ENCODE measurements at places on chromosomes 6 and 20. TPM values are rescaled to one million over a fixed set of nuclear protein-coding genes. Genes with fewer than 3 reads are reported as not detected.

- no peak overlapping the region for H3K27ac ChIP-seq
- no peak for DNase-seq
- no peaks in the 10 kb centered on the region for H3K36me3 ChIP-seq
- no peaks in the 10 kb centered on the region for H3K27me3 ChIP-seq
Measured at GRCh38 chr6:139703780-139704179, 329.3 kb upstream of the CITED2 start.

The DEFB113 gene
- not detected for total RNA-seq

DNA sequence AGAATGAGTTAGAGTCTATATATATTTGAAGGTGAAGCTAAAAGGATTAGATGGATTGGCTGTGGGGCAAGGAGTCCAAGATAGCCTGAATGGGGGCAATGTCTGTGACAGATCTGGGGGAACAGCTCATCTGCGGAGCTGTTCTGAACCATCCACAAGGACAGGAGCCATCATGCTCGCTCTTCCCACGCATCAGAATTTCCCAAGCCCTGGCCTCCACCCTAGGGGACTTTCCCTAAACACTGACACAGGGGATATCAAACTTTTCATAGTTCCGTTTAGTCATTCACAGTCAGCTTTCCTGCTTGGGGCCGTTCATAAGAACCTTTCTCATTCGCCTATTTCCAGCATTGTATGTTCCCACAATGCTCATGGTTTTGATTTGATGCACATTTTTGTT lies 37.6 kb upstream of the CCN6 start:
- DNase-seq, result no peak
- no peaks in the 10 kb centered on the region for H3K36me3 ChIP-seq
- H3K4me3 ChIP-seq, result no peak overlapping the region
- H3K4me1 ChIP-seq, result peaks cover 9% of the 10 kb centered on the region
- H3K27ac ChIP-seq, result peak overlapping the region; percentile 45
- H3K27me3 ChIP-seq, result no peaks in the 10 kb centered on the region

- H3K27me3 ChIP-seq, result no peaks in the 10 kb centered on the region
- DNase-seq, result peak; percentile 49
- H3K4me1 ChIP-seq, result no peaks in the 10 kb centered on the region
- peak overlapping the region; percentile 6 for H3K4me3 ChIP-seq
- H3K36me3 ChIP-seq, result no peaks in the 10 kb centered on the region
Measured at GRCh38 chr6:167116109-167116837, 6.6 kb upstream of the CCR6 start.

DNA sequence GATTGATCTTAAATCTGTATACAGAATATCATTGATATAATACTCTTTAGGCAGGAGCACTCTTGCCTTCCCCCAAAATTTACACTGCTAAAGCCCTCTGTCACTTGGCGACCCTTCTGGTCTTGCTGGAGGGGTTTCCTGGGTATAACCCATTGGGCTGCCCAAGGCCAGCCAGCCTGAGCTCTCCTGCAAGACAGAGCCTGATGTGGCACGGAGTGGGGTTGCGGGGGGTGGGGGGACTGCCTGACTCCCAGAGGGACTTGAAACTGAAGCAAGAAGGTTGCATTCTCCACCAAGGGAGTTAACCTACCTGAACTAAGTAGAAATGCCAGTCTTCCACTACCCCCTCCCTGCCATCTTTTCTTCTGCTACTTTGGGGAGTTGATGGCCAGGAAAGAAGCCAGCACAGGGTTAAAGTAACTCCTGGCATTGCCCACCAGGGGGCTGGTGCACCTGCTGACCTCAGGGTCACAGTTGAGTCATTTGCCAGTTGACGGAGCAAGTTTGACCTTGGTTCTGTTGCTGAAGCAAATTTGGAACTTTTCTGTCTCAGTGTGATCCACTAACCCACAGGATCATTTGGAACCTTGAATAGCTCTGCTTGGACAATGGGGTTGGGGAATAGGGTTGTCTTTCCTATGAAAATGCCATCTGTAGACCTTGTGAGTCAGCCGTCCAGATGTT lies 79.4 kb downstream of the ASXL1 start:
- no peaks in the 10 kb centered on the region for H3K4me1 ChIP-seq
- DNase-seq, result no peak
- H3K27me3 ChIP-seq, result no peaks in the 10 kb centered on the region

The MOCS1 gene
- 10.2 TPM for total RNA-seq

GRCh38 chr6:7541175-7542064 lies at the start of gene DSP:
Gene DSP (plus strand): TSS chr6:7541671. CDS start chr6:7541916, 245 bp downstream.
- H3K27me3 ChIP-seq, result peaks cover 18% of the 10 kb centered on the region
- no peak for DNase-seq
- no peaks in the 10 kb centered on the region for H3K36me3 ChIP-seq
- H3K27ac ChIP-seq, result peak within 1 kb of the TSS; percentile 18

DNA sequence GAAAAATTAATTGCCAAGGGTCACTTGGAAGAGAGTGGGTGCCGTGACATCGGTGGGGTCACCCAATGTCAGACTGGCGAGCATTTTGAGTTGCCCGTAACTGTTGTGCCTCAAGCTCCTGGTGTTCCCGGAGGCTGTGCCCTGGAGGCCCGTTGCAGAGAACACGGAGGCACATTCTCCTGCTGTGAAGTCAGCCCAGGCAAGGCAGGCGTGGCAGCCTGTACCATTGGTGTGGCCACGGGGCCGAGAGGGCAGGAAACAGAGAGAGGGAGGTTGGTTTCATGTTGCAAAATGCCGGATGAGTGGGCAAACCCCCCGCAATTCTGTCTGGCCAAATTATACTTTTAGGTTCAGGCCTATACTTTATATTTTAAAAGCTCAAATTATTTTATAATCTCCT lies 81.2 kb downstream of the THBS2 start:
- H3K4me1 ChIP-seq, result no peaks in the 10 kb centered on the region
- H3K27me3 ChIP-seq, result no peaks in the 10 kb centered on the region
- peak overlapping the region; percentile 63 for H3K27ac ChIP-seq
- DNase-seq, result peak; percentile 55
- no peak overlapping the region for H3K4me3 ChIP-seq

DNA sequence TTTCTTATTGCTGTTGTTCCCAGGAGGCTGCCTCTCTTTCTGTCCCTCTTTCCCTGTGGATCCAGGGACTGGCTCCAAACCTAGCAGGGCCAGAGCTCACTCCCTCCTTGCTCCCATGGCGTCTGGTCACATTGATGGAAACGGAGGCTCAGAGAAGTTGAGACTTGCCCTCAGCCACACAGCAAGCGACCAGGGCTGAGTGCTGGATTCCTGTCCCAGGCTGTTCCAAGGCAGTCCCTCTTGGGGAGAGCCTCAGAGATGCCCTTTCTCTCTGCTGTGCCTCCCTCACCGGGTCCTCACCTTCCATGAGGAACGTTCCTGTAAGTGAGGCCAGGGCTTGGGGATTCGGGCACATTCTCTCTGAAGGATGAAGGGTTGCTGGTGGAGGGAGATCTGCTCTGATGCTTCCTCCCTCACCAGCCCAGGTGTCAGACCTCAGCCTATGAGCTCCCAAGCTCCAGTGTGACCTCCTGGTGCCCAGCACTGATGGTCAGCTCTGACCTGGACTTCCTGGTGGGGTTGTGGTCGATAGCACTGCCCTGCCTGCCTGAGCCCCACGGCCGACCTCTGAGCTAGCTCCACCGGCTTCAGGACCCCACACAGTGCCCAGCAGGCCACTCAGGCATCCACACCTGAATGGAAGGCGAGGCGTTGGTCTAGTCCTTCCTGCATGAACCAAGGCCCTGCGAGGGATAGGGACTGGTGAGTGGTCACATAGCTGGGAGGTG lies 26.8 kb downstream of the SUN5 start:
- H3K4me3 ChIP-seq, result no peak overlapping the region
- H3K27me3 ChIP-seq, result no peaks in the 10 kb centered on the region
- H3K36me3 ChIP-seq, result no peaks in the 10 kb centered on the region

GRCh38 chr6:123716506-123716905 lies 79.8 kb upstream of the TRDN start:
- H3K36me3 ChIP-seq, result no peaks in the 10 kb centered on the region
- no peaks in the 10 kb centered on the region for H3K27me3 ChIP-seq
- H3K4me1 ChIP-seq, result no peaks in the 10 kb centered on the region
- no peak for DNase-seq

DNA sequence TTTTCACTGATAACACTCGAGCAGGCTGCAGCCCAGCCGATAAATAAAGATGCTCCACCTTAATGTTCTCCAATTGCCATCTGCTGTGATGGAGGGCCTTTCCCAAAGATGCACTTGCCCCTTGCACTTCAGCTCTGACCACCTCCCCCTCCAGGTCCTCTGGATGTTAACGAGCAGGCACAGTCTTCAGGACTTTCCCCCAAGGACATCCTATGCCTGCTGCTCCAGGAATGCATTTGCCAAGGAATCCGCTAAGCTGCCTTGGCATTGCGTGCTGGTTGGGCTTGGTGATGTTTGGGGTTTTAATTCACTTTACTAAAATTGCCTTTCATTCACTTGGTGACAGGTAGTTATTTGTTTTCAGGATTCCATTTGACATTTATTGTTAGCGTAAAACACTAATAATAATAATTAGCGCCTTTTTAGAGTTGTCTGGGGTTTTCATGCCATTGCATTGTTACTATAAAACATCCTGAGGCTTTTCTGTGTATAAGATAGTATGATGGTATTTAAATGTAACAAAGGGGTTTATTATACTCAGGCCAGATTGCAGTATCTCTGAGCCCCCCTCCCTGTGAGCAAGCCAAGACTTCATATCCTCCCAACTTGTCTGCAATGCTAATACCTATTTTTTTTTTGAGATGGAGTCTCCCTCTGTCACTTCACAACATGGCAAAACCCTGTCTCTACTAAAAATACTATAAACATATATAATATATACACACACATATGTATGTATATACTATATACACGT lies 66.7 kb upstream of the TSHZ2 start:
- no peak for DNase-seq
- H3K27ac ChIP-seq, result no peak overlapping the region
- no peaks in the 10 kb centered on the region for H3K36me3 ChIP-seq
- H3K4me1 ChIP-seq, result no peaks in the 10 kb centered on the region
- H3K27me3 ChIP-seq, result no peaks in the 10 kb centered on the region
- H3K4me3 ChIP-seq, result no peak overlapping the region

DNA sequence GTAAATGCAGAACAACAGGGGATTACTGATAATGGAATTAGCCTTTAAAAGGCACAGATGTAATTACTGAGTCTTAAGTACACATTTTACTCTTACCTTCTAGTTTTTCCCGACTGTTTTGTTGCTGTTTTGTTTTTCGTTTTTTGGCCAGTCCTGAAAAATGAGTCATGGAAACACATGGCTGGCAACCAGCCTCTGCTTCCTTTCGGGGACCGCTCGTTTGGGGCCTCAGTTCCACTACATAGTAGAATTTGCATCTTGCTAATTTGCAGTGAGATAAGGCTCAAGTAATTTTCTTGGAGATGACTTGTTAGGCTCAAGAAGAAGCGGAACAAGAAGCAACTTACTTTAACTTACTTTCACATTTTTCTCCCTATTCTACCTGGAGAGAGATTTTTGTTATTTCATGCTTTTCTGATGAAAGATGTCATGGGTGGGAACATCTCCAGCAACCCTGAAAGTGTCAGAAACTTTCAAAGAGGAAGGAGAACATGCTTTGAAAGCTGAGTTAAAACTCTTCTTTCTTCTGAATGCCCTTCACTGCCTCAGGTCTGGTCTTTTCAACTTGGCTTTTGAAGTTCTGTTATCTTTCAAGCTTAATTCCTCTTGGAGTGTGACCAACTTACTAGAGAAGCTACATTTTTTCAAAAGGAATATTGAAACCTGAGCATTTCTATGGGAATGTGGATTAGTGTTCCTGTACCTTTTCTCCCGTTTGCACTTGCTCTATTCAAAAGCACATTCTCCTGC lies 71.5 kb upstream of the HDAC2 start:
- H3K27ac ChIP-seq, result no peak overlapping the region
- no peaks in the 10 kb centered on the region for H3K36me3 ChIP-seq
- DNase-seq, result no peak
- no peaks in the 10 kb centered on the region for H3K27me3 ChIP-seq

The HCK gene
- 4.4 TPM for total RNA-seq

GRCh38 chr6:43803783-43804549 lies 34.0 kb downstream of the VEGFA start:
- H3K4me1 ChIP-seq, result no peaks in the 10 kb centered on the region
- no peak overlapping the region for H3K4me3 ChIP-seq
- H3K27me3 ChIP-seq, result no peaks in the 10 kb centered on the region

The BPIFB2 gene
- not detected for total RNA-seq

GRCh38 chr6:25303254-25303653 lies 24.1 kb downstream of the CARMIL1 start:
- no peak overlapping the region for H3K4me3 ChIP-seq
- DNase-seq, result no peak
- no peak overlapping the region for H3K27ac ChIP-seq
- no peaks in the 10 kb centered on the region for H3K27me3 ChIP-seq

GRCh38 chr6:68087399-68088133 lies 547.5 kb upstream of the ADGRB3 start:
- no peaks in the 10 kb centered on the region for H3K36me3 ChIP-seq
- H3K27me3 ChIP-seq, result no peaks in the 10 kb centered on the region
- no peak overlapping the region for H3K27ac ChIP-seq
- H3K4me3 ChIP-seq, result no peak overlapping the region
- no peak for DNase-seq

- no peak overlapping the region for H3K4me3 ChIP-seq
- no peaks in the 10 kb centered on the region for H3K27me3 ChIP-seq
- no peak overlapping the region for H3K27ac ChIP-seq
Measured at GRCh38 chr20:48552550-48552949, 275.2 kb downstream of the PREX1 start.

The BANF2 gene
- total RNA-seq, result not detected

The MRAP2 gene
- total RNA-seq, result 1.9 TPM

The C20orf204 gene
- not detected for total RNA-seq

GRCh38 chr20:19889011-19889953 lies 127.9 kb upstream of the NAA20 start:
- H3K4me1 ChIP-seq, result peaks cover 5% of the 10 kb centered on the region
- no peaks in the 10 kb centered on the region for H3K36me3 ChIP-seq
- no peaks in the 10 kb centered on the region for H3K27me3 ChIP-seq
- peak overlapping the region; percentile 18 for H3K4me3 ChIP-seq
- DNase-seq, result peak; percentile 37
- H3K27ac ChIP-seq, result peak overlapping the region; percentile 89

- H3K27ac ChIP-seq, result no peak overlapping the region
- no peaks in the 10 kb centered on the region for H3K27me3 ChIP-seq
- no peaks in the 10 kb centered on the region for H3K4me1 ChIP-seq
- DNase-seq, result no peak
Measured at GRCh38 chr20:15905661-15906060, 667.6 kb downstream of the KIF16B start.

DNA sequence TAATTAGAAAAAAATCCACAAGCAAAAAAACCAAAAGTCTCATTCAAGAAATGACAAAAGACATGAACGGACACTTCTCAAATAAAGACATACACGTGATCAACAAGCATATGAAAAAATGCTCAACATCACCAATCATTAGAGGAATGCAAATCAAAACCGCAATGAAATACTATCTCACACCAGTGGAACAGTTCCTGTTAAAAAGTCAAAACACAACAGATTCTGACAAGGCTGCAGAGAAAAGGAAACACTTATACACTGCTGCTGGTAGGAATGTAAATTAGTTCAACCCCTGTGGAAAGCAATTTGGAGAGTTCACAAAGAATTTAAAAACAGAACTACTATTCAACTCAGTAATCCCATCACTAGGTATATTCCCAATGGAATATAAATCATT lies 58.0 kb downstream of the IRAK1BP1 start:
- DNase-seq, result no peak
- no peak overlapping the region for H3K27ac ChIP-seq
- no peaks in the 10 kb centered on the region for H3K36me3 ChIP-seq
- no peak overlapping the region for H3K4me3 ChIP-seq
- no peaks in the 10 kb centered on the region for H3K27me3 ChIP-seq
- no peaks in the 10 kb centered on the region for H3K4me1 ChIP-seq

The SCGN gene
- not detected for total RNA-seq

The DEFB115 gene
- not detected for total RNA-seq

All from uterus (tissue), 4 donors.